ENCODE measurements at places on chromosomes 2 and 18.

DNA sequence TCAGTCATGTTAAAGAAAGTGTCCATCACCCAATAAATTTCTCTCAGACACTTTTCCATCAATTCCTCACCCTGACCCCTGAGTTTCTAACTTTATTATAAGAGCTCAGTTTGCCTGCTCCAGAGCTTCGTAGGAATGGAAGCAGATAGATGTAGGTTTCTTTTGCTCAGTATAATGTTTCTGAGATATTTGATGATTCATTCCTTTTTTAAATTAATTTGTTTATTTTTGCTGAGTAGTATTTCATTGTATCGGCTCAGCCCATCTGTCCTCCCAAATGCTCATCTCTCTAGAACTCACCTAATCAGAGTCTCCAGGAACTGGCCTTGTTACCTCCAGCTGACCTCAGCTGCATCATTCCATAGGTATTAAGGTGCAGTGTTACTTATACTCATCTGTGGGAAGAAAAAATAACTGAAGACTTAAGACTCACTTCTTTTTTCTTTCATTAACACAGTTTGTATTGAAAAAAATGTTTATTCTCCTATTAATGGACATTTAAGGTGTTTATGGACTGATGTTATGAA is 11.9 kb upstream of the BCL2L11 start:
- DNase-seq, result no peak

DNA sequence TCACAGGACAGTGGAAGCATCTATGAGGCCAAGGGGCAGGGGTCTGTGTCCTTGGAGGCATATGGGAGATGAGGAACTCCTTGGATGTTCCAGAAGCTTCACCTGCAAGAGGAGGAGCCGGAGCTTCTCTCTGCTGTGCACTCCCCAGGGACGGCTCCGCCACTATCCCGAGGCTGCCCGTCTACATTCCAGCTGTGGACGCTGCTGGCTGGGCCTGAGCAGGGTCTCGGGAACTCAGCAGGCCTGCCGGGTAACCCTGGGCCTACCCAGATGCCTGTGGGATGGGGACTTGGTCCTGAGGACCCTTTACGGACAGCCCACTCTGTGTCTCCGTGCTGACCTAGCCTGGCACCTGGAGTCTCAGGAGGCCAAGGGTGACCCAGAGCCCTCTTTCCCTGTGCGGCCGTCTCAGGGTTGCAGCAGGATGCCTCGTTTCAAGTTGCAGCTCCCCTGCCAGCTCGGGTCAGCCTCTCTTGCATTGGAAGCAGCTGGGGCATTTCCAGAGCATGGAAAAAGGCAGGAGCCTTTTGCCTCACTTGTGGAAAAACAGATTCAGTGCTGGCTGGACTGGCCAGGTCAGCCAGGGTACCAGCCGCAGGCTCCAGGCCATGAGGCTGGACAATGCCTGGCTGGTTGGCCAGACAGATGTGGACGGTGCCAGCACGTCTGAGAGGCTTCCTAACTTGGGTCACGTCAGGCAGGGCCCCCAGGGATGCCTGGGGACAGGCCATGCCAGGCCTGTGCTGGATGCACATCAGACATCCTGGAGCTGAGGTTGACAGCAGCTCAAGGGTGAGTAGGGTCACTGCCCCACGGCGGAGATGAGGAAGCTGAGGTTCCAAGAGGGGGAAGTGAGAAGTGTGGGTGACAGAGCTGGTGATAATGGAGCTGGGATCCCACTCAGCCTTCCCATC is 41.5 kb downstream of the SCTR start:
- no peak for DNase-seq

DNA sequence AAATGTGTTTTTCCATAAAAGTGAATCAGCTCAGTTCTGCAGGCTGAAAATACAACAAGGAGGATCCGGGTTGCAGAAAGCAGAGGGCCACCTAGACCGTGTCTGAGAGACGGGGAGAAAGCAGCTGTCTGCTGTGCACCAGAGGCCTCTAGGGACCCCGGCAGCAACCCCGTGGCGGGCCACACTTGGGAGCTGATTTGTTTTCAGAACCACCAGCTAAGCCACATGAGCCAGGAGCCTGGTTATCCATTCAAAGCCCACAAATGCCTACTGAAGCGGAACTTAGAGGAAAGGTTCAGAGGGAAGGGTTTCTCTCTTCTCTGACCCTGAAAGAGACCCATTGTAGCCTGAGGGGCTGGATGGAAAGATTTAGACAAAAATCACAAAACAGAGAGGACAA is 28.4 kb upstream of the ID2 start:
- DNase-seq, result no peak

DNA sequence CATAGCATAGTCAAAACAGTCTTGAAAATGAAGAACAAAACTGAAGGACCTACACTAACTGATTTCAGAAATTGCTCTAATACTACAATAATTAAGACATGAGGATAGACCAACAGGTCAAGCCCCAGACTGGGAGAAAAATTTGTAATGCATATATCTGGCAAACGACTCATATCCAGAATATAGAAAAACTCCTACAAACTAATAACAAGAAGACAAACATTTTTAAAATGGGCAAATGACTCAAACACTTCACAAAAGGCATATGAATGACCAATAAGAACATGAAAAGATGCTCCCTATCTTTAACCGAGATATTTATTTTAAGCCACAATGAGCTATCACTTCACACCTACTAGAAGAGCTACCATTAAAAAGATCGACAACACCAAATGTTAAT is 14.2 kb downstream of the TGFBRAP1 start:
- no peak for DNase-seq

GRCh38 chr2:84840306-84840705 is 40.6 kb downstream of the TRABD2A start:
- no peak for DNase-seq

DNA sequence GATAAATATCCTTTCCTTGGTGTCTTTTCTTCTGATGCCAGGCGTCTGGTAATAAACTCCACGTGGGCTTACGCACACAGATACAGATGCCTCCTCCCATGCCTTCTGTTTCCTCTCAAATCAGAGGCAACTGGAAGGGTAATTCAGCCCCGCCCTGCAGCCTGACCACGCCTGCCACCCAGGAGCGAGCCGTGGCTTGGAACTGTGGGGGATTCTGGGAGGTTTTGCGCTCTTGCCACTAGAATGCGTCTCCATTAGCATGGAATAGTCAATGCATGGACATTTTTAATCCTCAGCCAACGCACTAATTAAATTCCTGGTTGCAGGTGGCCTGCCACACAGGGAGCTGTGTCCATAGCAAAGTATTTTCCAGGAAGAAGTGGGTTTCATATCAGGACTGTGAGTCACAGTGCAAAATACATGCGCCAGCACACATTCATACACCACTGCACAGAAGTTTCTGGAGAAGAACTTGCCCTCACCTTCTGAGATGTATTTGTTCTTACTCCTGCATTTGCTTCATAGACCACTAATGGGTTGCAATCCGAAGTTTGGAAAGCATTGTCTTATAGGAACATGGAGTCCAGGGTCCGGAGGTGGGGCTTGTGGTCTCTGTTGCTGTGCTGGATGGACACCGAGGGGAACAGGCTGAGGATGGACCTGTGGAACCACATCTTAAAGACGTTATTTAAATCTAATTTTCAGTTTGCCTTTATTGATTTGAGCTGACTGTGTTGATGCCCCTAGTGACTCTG is 151.4 kb downstream of the LDLRAD4 start:
- DNase-seq, result peak; percentile 43

GRCh38 chr18:13289481-13290205 is 71.1 kb downstream of the LDLRAD4 start:
- peak; percentile 93 for DNase-seq

- DNase-seq, result peak; percentile 87
Measured at GRCh38 chr2:196293751-196294515, 122.6 kb upstream of the STK17B start.

DNA sequence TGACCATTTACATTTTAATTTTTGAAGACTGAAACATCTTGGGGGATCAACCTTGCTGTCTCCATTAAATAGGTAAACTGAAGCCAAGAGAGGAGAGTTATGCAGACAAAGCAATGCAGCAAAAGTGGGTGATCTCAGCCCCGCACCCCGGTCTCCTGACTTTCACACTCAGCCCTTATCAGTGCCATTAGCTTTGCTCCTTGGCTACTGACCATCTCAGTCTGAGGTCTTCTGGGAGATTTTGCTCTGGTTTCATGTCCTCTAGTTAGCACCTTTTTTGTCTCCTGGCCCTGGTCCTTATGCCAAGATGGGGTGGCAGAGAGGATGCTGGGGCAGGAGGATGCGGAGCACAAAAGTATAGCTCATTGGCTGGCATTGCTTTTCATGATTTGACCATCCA is 61.4 kb downstream of the SETBP1 start:
- no peak for DNase-seq

- peak; percentile 9 for DNase-seq
Measured at GRCh38 chr2:57892920-57893319, 153.7 kb upstream of the VRK2 start.

GRCh38 chr2:49843314-49843713 is 689.0 kb upstream of the FSHR start:
- no peak for DNase-seq

DNA sequence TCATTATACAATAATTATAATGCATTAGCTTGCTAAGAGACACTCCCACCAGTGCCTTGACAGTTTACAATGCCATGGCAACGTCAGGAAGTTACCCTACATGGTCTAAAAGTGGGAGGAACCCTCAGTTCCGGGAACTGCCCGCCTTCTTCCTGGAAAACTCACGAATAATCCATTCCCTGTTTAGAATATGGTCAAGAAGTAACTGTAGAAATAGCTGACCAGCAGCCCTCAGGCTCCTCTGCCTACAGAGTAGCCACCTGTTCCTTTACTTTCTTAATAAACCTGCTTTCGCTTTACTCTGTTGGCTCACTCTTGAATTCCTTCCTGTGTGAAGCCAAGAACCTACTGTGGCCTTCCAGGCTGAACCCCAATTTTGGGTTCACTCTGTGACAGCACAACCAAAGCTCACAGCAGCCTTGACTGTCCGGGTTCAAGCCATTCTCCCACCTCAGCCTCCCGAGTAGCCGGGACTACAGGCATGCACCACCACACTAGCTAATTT is 20.0 kb upstream of the PTPN2 start:
- DNase-seq, result no peak

DNA sequence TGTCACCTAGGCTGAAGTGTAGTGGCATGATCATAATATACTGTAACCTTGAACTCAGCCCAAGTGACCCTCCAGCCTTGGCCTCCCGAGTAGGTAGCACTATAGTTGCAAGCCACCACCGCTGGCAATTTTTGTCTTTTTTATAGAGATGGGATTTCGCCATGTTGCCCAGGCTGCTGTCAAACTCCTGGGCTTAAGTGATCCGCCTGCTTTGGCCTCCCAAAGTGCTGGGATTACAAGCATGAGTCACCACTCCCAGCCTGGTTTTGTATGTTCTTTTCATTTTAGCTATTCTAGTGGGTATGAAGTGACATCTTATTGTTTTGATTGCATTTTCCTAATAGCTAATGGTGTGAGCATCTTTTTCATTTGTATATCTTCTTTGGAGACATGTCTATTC is 11.3 kb upstream of the EXOC6B start:
- no peak for DNase-seq

GRCh38 chr18:13461469-13461868 is 242.9 kb downstream of the LDLRAD4 start:
- no peak for DNase-seq

GRCh38 chr2:78486565-78486964 is 538.9 kb upstream of the REG3G start:
- DNase-seq, result no peak

DNA sequence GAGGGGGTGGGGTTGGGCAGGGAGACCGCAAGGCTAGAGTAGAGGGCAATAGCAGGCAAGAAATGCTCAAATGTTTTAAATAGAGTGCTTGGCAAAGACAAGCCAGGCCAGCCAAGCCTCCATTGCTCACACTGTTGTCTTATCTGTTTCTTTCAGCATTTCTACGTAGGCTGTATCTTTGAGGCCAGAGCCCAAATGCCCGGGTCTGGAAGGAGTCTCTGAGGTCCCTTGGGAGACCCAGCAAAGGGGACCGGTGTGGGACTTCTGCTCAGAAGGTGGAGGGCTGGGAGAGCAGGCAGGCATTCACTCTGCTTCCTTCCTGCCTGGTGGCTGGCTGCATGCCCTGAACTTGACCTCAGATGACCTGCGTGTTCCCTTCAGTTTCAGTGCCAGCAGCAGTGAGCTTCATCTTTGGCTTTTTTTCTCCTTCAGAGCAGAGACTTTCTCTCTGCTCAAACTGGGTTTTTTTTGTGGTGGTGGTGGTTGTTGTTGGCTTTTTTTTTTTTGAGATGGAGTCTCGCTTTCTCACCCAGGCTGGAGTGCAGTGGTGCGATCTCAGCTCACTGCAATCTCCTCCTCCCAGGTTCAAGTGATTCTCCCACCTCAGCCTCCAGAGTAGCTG is 13.7 kb upstream of the TET3 start:
- DNase-seq, result no peak

- peak; percentile 82 for DNase-seq
Measured at GRCh38 chr2:238688193-238689153, 159.4 kb upstream of the TWIST2 start.

DNA sequence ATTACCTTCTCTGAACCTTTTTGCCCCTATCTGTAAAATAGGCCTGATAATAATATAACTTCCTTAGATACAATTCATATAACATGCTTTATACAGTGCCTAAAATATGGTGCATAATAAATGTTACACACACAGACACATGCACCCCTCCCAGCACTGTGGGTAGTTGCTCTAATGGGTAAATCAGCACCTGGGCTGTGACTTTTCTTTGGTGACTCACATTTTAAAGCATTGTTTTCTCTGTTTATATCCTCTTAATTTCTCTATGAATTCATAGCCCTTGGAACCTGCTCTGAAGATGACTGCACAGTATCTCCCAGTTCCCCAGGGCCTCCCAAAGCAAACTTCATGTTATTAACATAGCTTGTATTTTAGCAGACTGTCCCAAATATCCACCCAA is 248.2 kb upstream of the TNP1 start:
- DNase-seq, result no peak

- DNase-seq, result no peak
Measured at GRCh38 chr2:103667335-103667884, 905.6 kb downstream of the TMEM182 start.

Measured in fibroblast of skin of abdomen (primary cell).